Articular chondrocyte of knee joint (primary cell): ENCODE measurements at places on chromosomes 2 and 18. TPM values are rescaled to one million over a fixed set of nuclear protein-coding genes. Genes with fewer than 3 reads are reported as not detected.

The SNORC gene
- 0.65 and 1.2 TPM in 2 replicates for total RNA-seq

The ZSWIM2 gene
- total RNA-seq: under 0.01 TPM in 1 of 2 replicates, not detected in the other

The CHST9 gene
- not detected in 2 replicates for total RNA-seq

The EMILIN1 gene
- 113 and 123 TPM in 2 replicates for total RNA-seq

The CDKL4 gene
- 1.2 and 3.7 TPM in 2 replicates for total RNA-seq

The NT5C1B gene
- total RNA-seq: not detected in 2 replicates

The CABYR gene
- 4.8 and 4.9 TPM in 2 replicates for total RNA-seq

The EPHA4 gene
- 24.6 and 36.0 TPM in 2 replicates for total RNA-seq

The FOXD4L1 gene
- 0.11 and 0.26 TPM in 2 replicates for total RNA-seq
